ENCODE measurements at places on chromosomes 6 and 20.

DNA sequence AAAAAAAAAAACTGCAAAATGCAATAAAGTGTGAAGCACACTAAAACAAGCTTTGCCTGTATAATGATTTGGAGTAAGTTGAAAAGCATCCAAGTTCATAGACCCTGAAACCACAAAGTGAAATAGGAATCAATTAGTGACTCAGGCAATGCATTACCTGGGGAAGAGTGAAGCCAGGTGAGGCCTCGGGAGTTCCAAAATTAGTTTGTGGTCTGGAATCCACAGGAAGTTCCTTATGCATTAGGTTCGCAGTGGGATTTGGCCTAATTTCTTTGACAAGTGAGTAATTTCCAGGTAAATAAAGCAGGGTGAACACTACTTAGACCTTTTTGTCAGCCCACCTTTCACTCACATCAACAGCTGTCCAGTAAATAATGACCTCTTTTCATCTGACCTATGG, 490.8 kb downstream of the CBLN4 start:
- no peak for DNase-seq

GRCh38 chr6:57250348-57250747, 28.2 kb upstream of the RAB23 start:
- no peak for DNase-seq

GRCh38 chr6:33513213-33513612, 58.8 kb downstream of the ZBTB9 start:
- no peak for DNase-seq

- no peak for DNase-seq
These were observed 498.7 kb downstream of the TENT5A start for GRCh38 chr6:81253821-81254220.

Data from Panc1 (cell line).